Esophagus squamous epithelium (tissue), 5 donors: ENCODE measurements at places on chromosomes 5 and 9.

DNA sequence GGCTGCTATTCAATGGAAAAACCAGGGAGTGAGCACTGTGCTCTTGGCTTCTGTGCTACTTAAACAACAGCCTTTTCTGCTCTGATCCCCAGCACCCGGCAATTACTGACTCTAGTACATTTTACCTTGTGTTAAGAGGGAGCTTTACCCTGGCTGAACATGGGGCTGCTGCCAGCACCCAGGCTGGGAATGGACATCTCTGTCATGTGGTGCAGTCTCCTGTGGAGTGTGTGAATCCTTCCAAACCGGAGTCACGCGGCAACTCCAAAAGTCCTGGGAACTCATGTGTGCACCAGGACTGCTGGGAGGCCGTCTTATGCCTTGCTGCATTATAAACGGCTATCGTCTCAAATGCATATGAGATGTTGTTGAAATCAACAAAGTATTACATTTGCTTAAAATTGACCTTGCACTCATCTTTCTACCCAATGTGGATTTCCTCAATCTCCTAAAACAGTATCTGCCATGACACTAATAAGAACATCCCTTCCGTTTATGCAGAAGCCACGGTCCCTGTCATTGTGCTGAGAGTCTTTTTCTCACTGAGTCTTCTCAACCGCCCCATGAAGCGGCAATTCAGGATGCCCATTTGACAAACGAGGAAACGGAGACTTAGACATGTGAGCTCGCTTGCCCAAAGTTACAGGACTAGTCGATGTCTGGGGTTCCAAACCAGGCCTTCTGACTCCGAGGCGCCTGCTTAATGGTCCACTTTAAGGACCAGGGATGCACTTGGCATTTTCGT is 884 bp upstream of the GSN start:
- DNase-seq = no peak

DNA sequence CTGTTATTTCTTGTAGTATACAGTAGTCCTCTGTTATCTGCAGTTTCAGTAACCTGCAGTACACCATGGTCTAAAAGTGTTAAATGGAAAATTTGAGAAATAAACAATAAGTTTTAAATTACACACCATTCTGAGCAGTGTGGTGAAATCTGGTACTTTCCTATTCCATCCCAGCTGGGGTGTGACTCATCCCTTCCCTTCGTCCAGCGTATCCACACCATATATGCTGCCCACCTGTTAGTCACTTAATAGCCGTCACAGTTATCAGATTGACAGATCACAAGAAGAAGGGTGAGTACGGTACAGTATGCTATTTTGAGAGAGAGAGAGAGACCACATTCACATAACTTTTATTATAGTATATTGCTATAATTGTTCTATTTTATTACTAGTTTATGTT is 28.9 kb downstream of the FAM151B start:
- DNase-seq = no peak

- DNase-seq = no peak
Measured at GRCh38 chr5:154523709-154524108, 45.7 kb upstream of the HAND1 start.

DNA sequence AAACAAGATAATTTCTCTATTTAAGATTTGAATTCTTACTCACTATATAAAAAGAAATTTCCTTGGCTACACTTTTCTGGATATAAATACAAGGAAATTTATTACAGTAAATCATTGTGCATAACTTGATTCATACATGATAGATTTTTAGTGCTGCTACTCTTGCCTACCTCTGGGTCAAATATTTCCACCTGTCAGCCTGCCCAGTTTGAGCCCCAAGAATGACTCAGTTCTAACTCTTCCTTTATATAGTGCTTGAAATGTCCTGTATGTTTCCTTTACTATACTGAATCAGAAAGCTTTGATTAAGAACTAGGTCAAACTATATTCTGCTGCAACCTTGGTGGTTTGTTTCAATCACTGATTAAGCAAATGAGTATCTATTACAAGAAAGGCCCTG is 147.4 kb upstream of the FTMT start:
- DNase-seq = no peak

GRCh38 chr9:72554221-72554641 is 32.8 kb downstream of the TMC1 start:
- no peak for DNase-seq

- no peak for DNase-seq
Measured at GRCh38 chr5:72956324-72957140, 691 bp downstream of the FCHO2 start.

DNA sequence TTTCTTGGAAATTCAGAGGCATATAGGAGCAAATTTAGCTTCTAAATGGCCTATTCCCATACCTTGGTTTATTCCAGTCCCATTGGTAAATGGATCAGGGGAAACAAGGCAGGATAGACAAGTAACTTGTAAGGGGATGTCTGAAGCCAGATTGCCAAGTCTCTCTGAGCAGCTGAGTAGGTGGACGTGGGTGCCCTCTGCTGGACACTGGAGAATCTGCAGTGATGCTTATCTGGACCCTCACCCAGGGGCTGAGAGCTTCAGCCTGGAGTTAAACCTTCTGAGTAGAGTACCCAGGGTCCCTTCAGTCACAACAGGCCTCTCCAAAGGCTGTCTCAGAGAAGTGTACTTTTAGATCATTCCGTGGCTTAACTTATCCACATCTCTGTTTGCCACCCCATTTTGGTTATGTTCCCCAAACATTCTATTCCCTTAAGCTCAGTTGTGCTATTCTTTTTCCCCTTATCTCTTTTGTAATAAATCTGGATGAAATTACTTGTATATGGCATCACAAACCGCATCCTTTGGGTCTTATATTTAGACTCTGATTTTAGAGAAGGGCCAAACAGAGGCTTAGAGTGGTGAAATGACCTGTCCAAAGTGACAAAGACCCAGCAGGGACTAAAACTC is 218.3 kb upstream of the GLRA1 start:
- no peak for DNase-seq

GRCh38 chr5:43192558-43193180 is 644 bp downstream of the NIM1K start:
- DNase-seq = no peak

DNA sequence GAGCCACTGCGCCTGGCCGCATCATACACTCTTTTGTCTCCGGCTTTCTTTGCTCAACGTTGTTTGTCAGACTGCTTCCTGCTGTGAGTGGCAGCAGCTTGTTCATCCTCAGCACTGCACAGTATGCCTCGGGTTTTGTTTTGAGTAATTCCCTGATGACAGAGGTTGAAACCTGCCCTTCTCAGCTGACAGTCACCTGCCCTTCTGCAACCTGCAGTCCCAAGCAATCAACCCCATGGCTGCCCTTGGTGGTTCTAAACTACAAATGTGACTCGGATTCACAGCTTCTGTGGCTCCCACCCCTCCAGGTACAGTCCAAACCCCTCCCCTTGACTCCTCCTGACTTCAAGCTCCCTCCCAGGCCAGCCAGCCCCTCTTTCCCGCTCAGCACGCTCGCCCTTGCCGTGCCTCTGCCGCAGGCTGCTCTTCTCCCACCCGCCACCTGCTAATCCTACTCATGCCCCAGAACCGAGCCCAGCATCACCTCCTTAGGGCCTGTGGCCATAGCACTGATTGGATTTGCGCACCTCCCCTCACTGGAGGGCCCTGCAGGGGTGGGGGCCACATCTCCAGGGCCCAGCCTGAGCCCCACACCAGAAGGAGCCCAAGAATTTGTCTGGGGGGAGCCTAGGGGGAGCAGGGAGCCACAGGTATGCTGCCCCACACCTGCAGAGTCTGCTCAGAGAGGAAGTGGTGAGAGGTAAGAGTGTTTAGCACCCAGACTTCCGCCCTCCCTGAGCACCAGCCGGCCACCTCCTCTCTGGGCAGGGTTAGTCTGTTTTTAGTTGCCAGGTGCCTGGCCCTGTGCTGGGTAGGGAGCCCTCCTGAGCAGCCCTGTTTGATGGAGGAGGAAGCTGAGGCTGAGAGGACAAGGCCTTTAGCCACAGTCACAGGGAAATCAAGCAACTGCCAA is 10.1 kb downstream of the EEIG1 start:
- DNase-seq = no peak

DNA sequence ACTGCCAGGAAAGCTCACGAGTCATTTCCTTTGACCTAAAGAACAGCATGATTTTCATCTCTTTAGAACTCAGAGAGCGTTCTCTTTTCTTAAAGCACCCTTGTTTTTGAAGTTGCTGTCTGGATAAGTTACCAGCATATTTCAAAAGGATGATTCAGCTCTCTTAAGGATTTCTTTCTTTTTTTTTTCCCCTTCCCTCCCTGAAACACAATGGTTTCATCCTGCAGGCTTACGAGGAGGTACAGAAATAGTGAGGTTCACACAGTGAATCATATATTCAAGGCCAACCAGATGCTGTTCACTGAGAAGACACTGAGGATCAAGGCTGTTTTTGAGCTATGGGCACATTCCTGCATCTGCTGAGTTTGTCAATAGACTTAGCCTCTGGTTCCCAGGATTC is 257.2 kb downstream of the KIF4B start:
- no peak for DNase-seq

- no peak for DNase-seq
Measured at GRCh38 chr9:105686936-105687335, 7.4 kb upstream of the TMEM38B start.

- DNase-seq = no peak
Measured at GRCh38 chr5:118692811-118693342, 295.5 kb downstream of the DTWD2 start.

DNA sequence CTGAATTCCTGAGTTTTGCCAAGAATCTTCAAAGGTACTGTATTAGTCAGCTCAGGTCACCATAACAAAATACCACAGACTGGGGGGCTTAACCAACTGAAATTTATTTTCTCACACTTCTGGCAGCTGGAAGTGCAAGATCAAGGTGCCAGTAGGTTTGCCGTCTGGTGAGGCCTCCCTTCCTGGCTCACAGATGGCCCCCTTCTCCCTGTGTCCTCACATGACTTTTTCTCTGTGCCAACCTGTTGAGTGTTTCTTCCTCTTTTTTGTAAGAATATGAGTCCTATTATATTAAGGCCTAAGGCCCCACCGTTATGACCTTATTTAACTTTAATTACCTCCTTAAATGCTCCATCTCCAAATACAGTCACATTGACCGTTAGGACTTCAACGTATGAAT is 156.1 kb upstream of the KIF2A start:
- no peak for DNase-seq

DNA sequence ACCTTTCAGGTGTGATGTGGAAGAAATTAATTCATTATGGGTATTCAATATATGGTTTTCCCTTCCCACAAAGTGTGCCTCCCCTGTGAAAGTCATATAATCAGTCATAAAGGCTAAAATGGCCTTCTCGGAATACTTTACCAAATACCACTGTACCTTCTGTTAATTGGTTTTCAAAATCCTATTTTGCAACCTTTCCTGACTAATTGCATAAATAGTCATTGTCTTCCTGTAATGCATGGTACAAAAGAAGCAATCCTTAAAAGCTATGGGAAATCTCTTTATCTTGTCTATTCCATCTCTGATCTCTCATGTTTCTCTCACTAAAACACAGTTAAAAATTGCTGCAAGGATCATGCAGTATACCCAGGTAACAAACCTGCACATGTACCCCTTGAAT is 44.3 kb upstream of the UGCG start:
- no peak for DNase-seq

DNA sequence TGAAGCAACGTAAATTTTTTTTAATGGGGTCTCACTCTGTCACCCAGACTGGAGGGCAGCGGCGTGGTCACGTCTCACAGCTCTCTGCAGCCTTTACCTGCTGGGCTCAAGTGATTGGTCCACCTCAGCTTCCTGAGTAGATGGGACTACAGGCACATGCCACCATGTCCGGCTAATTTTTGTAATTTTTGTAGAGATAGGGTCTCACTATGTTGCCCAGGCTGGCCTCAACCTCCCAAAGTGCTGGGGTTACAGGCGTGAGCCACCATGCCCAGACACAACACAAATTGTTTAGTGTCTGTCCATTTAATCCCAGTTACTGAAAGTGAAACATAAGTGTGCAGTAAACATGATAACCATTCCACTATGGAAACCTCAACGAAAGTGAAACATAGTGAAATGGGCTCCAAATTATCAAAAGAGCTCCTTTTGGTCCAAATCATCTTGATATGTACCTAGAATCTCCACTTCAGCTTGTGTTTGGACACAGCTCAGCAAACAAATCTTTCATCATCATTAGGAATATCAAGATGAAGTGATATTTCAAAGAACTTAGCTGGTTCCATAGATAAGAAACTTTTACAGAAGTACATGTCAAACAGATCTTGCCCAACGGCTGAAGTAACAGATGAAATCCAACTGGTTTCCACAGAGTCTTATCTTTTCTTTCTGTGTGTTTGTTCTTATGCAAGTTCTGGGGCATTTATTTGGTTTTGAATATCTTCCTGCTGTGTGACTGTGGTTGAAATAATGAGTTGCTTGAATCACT is 41.2 kb upstream of the PLPP1 start:
- DNase-seq = no peak

- DNase-seq = no peak
Measured at GRCh38 chr9:13552606-13553215, 273.2 kb upstream of the MPDZ start.

DNA sequence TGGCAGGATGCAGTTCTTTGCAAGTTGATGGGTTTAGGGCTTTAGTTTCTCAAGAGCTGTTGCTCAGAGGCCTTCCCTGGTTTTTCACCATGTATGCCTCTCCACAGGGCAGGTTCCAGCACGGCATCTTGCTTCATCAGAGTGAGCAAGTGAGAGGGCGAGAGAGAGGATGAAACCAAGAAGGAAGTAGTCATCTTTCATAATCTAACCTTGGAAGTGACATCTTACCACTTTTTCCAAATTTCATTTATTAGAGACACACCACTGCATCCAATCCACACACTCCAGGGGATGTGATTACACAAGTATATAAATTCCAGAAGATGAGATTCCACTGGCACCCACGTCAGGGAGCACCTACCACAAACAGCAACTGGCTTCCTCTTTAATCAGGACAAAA is 294.4 kb downstream of the MARCHF11 start:
- no peak for DNase-seq

- DNase-seq = no peak
Measured at GRCh38 chr5:170097934-170098333, 7.8 kb upstream of the FOXI1 start.

GRCh38 chr5:76175051-76175666 is 92.0 kb downstream of the SV2C start:
- DNase-seq = no peak
